ENCODE measurements at places on chromosomes 13 and 19. TPM values are rescaled to one million over a fixed set of nuclear protein-coding genes. Genes with fewer than 3 reads are reported as not detected.

Gene FBL
- total RNA-seq, result 120 TPM

Gene USHBP1
- not detected for total RNA-seq

Gene ANKLE1
- total RNA-seq, result not detected

Gene SOX1
- not detected for total RNA-seq

Gene VSTM1
- total RNA-seq, result not detected

Gene MADCAM1
- 0.13 TPM for total RNA-seq

Gene ZNF737
- 11.1 TPM for total RNA-seq

Gene MEGF8
- 19.6 TPM for total RNA-seq

Gene LCP1
- total RNA-seq, result 0.11 TPM

Gene STOML3
- not detected for total RNA-seq

Gene ZSWIM4
- 3.1 TPM for total RNA-seq

Gene KIR2DL4
- total RNA-seq, result not detected

Gene SLC7A10
- total RNA-seq, result not detected

Gene KLK11
- total RNA-seq, result not detected

Gene PRSS57
- total RNA-seq, result not detected

Gene GRIK5
- 0.26 TPM for total RNA-seq

Gene KLK6
- total RNA-seq, result not detected

Gene SULT2A1
- total RNA-seq, result not detected

Gene AKAP8L
- 40.1 TPM for total RNA-seq

Gene VSIG10L
- 0.52 TPM for total RNA-seq

Gene SHC2
- 0.39 TPM for total RNA-seq

Gene ZNF552
- total RNA-seq, result 4.9 TPM

Gene PTH2
- not detected for total RNA-seq

Gene ZNF135
- total RNA-seq, result 5.2 TPM

Gene KIR2DL3
- total RNA-seq, result not detected

Gene MBD3L2
- not detected for total RNA-seq

Gene BRSK1
- total RNA-seq, result 0.65 TPM

Gene ZNF85
- 9.4 TPM for total RNA-seq

Gene LIM2
- not detected for total RNA-seq

Gene TMEM150B
- not detected for total RNA-seq

Gene TPTE2
- total RNA-seq, result not detected

Gene GTF2F1
- 51.7 TPM for total RNA-seq

Gene ZFR2
- not detected for total RNA-seq

Gene SIAH3
- total RNA-seq, result not detected

Gene RAX2
- total RNA-seq, result not detected

Gene NAPSA
- total RNA-seq, result 0.13 TPM

Gene LGALS4
- not detected for total RNA-seq

Gene PNMA8B
- total RNA-seq, result 1.7 TPM

Gene MAST1
- total RNA-seq, result 0.13 TPM

Gene SMIM24
- total RNA-seq, result not detected

Gene PDX1
- total RNA-seq, result not detected

Gene APC2
- 0.11 TPM for total RNA-seq

Gene POLR1D
- 87.0 TPM for total RNA-seq

Gene CLEC11A
- 17.7 TPM for total RNA-seq

Gene LSR
- 0.11 TPM for total RNA-seq

Gene NALCN
- total RNA-seq, result 1.3 TPM

Gene OR4F17
- total RNA-seq, result not detected

Measured in articular chondrocyte of knee joint (primary cell).